ENCODE measurements at places on chromosomes 12 and 14. TPM values are rescaled to one million over a fixed set of nuclear protein-coding genes. Genes with fewer than 3 reads are reported as not detected.

DNA sequence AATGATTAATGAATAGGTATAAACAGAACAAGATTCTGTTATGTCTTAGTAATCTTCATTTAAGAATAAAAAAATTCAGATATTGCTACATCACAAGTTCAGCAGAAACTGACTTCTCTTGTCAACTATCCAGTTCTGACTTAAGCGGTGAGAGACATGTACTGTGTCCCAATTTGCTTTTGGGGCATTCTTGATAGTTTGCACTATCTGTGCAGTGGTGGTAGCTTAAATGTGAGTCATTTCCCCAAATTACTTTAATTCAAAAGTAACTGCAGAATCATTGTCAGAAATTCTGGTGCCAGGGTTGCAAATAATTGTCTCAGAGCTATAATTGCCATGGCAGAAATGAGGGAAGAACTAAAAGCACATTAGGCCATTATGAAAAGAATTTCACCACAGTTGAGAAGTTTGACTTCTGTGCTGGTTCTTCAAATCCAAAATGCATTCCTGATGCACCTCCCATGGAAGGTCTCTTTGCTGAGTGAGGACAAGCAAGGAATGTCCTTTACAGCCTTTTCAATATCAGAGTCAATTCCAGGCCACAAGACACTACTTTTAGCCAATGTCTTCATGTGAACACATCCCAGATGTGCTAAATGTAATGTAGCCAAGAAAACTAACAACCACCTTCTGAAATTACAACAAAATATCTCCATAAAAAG lies 304.7 kb downstream of the SSPN start:
- no peaks in the 10 kb centered on the region for H3K27me3 ChIP-seq
- H3K4me3 ChIP-seq = no peak overlapping the region
- H3K4me1 ChIP-seq = peaks cover 14% of the 10 kb centered on the region
- H3K36me3 ChIP-seq = no peaks in the 10 kb centered on the region
- no peak overlapping the region for H3K27ac ChIP-seq
- DNase-seq = no peak

DNA sequence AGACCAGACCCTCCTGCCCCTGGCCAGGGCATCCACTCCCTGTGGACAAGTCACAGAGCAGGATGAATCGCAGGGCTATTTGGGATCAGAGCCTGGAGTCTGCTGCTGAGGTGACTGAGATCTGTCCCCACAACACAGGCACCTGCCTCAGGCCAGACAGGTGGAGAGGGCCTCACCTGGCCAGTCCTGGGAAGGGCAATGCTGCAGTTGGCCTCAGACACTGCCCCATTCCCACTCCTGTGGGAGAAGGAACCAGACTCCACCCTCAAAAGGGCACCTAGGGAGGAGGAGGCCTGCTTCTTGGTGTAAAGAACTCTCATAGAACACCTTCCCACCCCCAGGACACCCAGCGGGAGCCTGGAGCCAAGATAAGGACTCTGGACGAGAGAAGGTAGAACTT lies 48.3 kb upstream of the PLEKHG6 start:
- no peaks in the 10 kb centered on the region for H3K36me3 ChIP-seq
- no peaks in the 10 kb centered on the region for H3K27me3 ChIP-seq
- no peak for DNase-seq

DNA sequence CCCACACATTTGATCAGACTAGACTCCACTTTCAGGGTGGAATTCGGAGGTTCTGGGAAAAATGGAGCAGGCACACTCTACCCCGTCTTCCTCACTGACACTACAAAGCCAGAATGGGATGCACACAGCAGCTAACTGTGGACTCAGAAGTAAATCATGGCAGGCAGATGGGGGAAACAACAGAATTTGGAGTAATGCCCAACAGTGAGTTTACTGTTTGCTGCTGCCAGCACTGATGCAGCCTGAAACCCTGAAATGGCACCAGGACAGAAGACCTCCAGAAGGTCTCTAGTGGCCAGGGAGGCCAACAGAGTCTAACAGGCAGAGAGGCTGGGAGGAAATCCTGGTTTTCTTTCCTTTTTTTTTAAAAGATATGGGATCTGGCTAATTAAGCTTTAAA lies 24.6 kb downstream of the KCTD10 start:
- H3K4me1 ChIP-seq = peaks cover 58% of the 10 kb centered on the region
- H3K27me3 ChIP-seq = no peaks in the 10 kb centered on the region
- no peak overlapping the region for H3K4me3 ChIP-seq
- DNase-seq = no peak
- peak overlapping the region; percentile 66 for H3K27ac ChIP-seq

MAP4K5 gene
- total RNA-seq = 95.9 TPM

TCL1B gene
- total RNA-seq = not detected

SLC6A15 gene
- 0.83 TPM for total RNA-seq
